HT1080 (cell line): ENCODE measurements at places on chromosomes 3 and 15. TPM values are rescaled to one million over a fixed set of nuclear protein-coding genes. Genes with fewer than 3 reads are reported as not detected.

Gene STAB1
- not detected in 2 replicates for total RNA-seq

Gene CMTM8
- 3.2 and 10.4 TPM in 2 replicates for total RNA-seq

Gene ACKR4
- total RNA-seq = not detected in 2 replicates

DNA sequence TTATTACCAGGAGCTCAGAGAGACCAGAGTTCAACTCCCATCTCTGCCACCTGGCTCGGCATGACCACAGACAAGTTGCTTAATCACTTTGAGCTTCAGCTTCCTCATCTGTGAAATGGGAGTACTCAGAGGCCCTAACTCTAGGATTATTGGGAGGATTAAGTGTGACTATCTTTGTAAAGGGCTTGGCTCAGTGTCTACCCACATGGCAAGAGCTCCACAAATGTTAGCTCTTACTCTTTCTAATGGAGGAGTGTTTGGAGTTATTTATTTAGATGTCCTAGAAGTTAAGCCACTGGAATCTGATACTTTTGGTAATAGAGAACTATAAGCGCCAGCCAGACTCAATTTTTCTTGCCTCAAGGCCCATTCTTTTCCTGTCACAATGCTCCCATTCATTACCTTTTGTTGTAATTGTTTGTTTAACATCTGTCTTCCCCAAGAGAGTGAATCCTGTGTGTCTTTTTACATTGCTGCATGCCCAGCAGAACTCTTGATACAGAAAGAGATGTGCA lies 12.3 kb upstream of the LMCD1 start:
- DNase-seq = no peak

DNA sequence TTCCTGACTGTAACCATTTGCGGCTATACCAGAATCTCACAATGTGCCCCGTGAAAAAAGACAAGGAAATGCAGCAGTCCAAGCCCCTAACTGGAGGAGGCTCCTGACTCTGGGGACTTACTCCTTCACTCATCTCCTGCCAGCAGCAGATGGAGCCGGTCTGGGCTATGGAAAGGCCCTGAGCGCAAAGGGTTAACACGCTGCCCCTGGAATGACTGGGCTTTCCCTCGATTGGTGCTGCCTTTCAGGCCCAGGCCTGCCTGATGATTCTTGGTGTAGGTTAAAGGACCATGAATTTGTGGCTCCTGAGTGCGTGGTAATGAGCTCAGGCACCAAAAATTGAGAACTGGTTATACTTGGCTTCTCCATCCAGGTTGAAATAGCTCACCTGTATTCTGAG lies 42.3 kb upstream of the GALNT15 start:
- DNase-seq = no peak

- no peak for DNase-seq
Measured at GRCh38 chr3:16363636-16364035, 98.6 kb downstream of the OXNAD1 start.

Gene DALRD3
- 51.6 and 64.6 TPM in 2 replicates for total RNA-seq

DNA sequence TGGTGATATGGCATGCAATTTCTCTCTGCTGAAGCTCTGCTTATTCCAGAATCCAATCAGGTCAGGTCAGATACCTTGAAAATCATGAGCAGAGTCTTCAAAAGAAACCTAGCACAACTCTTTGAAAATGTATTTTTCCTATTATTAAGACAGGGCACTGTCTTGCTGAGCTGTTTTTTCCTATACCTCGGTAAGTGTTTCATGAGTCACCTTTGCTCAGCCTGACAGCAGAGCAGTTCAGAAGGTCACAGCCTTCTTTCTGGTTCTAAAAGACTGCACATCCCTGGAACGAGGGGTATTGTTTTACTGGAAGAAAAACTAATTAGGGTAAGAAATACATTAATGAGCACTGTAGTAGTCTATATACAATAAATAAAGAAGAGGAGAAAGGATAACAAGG lies 422.0 kb downstream of the SOX2 start:
- peak; percentile 49 for DNase-seq

DNA sequence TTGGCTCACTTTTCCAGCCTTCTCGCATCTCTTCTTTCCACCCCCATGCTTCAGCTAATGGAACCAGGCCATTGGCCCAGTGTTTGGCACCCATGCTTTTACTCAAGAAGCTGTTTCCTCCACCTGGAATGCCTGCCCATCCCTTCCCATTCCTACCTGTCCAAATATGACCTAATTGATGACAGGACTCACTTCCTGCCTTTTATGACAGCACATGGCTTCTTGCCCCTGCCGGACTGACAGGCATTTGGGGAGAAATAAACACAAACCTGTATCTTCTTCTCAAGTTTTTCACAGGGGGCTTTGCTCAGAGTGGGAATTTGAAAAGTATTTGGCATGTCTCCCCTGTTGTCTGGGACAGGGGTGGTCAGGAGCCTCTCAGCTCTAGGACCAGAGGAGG lies 120.1 kb downstream of the ABHD5 start:
- no peak for DNase-seq

DNA sequence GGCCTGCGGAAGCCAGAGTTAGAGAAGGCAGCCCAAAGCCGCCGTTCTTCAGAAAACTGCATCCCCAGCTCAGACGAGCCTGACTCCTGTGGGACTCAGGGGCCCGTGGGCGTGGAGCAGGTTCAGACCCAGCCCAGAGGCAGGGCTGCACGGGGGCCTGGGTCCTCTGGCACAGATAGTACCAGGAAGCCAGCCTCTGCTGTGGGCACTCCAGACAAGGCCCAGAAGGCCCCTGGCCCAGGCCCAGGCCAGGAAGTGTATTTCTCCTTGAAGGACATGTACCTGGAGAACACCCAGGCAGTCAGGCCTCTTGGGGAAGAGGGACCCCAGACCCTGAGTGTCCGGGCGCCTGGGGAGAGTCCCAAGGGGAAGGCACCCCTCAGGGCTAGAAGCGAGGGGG lies 23.1 kb downstream of the ALPK3 start:
- DNase-seq = no peak

- peak; percentile 92 for DNase-seq
Measured at GRCh38 chr15:78065284-78065872, 12.1 kb downstream of the TBC1D2B start.

DNA sequence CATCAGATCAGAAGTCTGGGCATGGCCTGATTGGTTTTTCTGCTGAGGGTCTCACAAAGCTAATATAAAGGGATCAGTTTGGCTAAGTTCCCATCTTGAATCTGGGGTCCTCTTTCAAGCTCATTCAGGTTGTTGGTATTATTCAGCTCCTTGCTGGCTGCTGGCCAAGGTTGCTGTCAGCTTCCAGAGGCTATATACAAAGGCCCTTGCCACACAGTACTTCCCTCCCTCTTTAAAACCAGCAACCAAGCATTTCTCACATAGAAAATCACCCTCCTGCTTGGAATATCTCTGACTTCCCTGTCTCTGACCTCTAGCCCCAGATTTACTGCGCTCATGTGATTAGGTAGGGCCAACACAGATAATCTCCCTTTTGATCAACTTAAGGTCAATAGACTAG lies 442.9 kb downstream of the ERC2 start:
- DNase-seq = no peak

Gene GRK7
- not detected in 2 replicates for total RNA-seq

Gene STAG1
- 34.2 and 35.9 TPM in 2 replicates for total RNA-seq

- peak; percentile 14 for DNase-seq
Measured at GRCh38 chr15:74906067-74906449, 593 bp downstream of the FAM219B start.

Gene XCR1
- not detected in 2 replicates for total RNA-seq

Gene ARGFX
- not detected in 2 replicates for total RNA-seq

- no peak for DNase-seq
Measured at GRCh38 chr15:86076468-86076867, 3.2 kb upstream of the AGBL1 start.
